ENCODE measurements at places on chromosomes 7 and 10.

DNA sequence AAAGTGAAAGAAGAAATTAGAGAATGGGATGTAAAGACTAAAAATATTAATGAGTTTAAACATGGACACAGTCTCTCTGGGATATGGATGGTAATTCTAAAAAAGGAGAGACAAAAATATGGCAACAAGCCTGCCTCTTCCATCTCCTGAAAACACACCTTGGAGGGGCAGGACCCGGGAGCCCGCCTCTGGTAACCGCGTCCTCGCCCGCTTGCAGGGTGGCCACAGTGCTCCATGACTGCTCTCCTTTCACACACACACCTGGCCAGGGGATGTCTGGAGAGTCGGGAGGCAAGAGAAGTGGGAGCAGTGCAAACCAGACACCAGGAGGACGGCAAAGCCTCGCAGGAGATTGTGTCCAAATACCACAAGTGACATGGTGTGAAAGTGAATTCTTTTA, 166.3 kb downstream of the ZMYND11 start:
- no peak for DNase-seq

DNA sequence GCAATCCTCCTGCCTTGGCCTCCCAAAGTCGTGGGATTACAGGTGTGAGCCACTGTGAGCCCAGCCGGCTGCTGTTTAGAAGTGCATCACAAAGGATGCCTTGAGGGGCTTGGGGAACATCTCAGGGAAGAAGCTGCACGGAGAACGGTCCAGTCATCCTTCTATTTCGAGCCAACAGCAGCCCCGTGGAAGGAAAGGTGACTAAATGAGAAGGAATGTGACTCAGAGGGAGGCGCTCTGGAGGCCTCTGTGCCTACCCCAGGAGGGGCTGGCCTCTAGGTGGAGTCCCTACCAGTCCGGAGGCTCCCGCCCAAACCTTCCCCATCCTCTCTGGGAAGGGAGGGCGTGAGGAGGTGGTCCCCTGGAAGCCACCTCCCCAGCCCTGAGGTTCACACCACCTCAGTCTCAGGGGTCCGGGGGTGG, 76.2 kb downstream of the CTBP2 start:
- no peak for DNase-seq

- peak; percentile 87 for DNase-seq
Measured at GRCh38 chr10:88991161-88991898, 732 bp downstream of the FAS start.

- DNase-seq = no peak
Measured at GRCh38 chr10:79219322-79219957, 127.8 kb upstream of the PPIF start.

DNA sequence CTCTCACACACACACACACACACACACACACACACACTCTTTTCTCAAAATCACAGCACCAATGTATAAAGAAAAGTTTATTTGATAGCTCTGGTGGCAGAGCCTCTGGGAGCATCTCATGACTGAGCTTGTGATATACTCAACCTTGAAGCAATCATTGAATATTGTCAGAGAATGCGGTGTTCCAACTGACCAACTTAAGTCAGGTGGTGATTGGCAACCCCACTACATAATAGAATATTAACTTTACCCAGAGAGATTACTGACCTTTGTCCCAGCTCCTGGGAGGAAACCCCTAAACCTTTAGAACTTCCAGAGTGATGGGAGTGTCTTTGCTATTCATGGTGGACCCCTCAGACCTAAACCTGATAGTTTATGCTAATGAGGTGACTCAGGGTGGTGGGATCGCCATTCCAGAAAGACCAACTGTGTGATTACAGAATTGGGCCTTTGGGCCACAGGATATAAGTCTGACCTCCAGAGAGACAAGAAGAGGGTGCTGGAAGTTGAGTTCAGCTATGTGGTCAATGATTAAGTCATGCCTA, 143.1 kb downstream of the OTUD1 start:
- DNase-seq = no peak

- DNase-seq = peak; percentile 83
Measured at GRCh38 chr7:128387216-128388144, 22.3 kb downstream of the IMPDH1 start.

GRCh38 chr7:29548823-29549222, 14.8 kb upstream of the PRR15 start:
- DNase-seq = no peak

GRCh38 chr10:17059197-17059688, 70.4 kb downstream of the CUBN start:
- DNase-seq = no peak

DNA sequence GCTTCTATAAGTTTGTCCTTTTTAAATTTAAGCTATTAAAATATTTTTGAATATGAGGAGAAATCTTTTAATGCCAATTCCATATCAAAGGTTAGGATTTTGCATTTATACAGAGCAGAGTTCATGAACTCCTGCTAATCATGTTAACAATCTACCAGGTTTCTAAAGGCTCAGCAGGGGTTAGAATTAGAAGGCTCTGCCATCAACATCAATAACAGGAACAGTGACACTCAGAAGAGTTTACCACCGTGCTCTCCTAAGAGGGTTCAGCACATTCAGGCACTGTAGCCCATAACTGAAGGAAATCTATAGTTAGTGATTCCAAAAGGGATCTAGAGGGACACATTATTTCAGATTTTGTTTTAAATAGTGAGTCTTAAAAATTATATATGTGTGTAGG, 100.1 kb downstream of the HOXA1 start:
- no peak for DNase-seq

- DNase-seq = no peak
Measured at GRCh38 chr7:55970978-55971377, 6.6 kb downstream of the NIPSNAP2 start.

- no peak for DNase-seq
Measured at GRCh38 chr7:12610899-12611298, 40.4 kb downstream of the SCIN start.

DNA sequence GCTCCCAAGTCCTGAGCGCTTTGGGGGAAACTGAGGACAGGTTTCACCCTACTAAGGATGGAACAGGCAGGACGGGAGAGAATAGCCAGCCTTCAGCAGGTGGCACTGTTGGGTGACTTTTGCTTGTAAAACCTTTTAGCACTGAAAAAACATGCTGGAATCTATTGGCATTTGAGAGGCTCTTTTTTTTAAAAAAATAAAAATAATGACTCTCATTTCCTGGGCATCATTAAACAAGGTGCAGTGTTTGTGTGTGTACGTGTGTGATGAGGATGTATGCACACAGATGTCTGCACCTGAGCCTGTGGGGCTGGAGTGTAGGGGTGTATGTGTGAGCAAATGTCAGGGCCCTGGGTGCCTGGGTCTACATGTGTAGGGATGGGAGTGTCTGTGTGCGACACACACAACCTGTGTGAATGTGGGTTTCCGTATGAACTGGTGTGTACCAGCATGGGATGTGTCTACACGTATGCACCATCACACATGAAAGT, 177.9 kb downstream of the RPS24 start:
- DNase-seq = peak; percentile 26

DNA sequence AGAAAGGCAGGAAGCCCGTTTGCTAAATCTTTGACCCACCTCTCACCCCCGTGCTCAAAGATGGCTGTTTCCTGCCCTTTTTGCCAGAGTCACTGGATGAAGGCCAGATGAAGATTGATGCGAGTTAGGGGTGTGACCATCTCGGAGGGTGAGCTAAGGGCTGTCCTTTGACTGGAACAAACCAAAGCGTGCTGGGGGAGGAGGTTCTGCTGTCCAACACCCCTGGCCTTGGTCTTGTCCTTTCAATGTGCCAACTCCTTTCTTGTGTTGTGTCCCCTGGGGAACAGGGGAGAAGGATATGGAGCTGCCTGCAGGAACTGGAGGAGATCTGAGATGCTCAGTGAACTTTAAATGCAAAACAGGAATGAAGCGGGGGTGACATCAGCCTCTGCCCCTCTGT, 90.3 kb upstream of the ADAM12 start:
- DNase-seq = no peak

DNA sequence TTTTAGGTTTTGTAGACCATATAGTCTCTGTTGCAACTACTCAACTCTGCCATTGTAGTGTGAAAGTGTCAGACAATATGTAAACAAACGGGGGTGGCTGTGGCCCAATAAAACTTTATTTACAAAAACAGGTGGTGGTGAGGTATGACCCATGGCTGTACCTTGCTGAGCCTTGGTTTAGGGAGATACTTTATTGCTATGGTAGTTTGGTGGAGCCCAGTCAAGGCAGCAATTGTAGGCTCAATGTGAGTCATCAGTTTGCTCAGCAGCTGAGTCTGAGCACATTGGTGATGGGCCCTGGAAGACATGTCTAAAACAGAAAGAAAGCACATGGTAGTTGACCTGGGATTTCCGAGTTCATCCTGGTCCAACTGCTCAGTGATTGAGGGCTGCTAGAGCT, 242.5 kb downstream of the REEP3 start:
- no peak for DNase-seq

- DNase-seq = no peak
Measured at GRCh38 chr7:149728491-149729375, 44.7 kb downstream of the ZNF467 start.

DNA sequence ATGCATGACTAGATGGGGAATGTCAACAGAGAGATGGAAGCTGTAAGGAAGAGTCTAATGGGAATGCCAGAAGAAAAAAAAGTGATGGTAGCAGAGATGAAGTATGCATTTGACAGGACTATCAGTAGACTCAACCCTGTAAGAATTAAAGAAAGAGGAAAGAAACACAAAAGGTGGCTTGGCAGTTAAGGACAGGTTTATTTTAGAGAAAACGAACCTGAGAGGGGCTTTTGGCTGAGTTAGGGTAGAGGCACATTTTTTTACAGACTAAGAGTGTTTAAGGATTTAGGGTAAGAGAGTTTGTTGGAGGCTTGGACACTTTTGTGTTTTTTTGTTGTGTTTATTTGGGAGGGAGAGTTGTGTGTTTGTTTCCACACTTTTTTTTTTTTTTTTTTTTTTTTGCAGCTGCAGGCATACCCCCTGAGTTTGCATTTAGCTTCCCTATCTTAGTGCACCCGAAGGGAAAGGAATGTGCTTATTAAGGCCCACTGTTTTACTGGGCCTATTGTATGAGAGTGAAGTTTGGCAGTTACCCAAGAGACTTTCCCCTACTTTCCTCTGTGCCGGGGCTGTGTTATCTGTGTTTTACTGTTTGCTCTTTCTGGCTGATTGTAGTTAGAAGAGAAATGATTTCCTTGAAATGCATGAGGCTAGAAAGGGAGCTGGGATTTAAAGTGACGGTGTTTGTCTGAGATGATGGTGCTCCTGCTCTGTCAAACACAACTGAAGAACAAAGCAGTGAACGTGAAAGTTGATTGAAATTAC, 32.0 kb downstream of the NPVF start:
- DNase-seq = no peak

DNA sequence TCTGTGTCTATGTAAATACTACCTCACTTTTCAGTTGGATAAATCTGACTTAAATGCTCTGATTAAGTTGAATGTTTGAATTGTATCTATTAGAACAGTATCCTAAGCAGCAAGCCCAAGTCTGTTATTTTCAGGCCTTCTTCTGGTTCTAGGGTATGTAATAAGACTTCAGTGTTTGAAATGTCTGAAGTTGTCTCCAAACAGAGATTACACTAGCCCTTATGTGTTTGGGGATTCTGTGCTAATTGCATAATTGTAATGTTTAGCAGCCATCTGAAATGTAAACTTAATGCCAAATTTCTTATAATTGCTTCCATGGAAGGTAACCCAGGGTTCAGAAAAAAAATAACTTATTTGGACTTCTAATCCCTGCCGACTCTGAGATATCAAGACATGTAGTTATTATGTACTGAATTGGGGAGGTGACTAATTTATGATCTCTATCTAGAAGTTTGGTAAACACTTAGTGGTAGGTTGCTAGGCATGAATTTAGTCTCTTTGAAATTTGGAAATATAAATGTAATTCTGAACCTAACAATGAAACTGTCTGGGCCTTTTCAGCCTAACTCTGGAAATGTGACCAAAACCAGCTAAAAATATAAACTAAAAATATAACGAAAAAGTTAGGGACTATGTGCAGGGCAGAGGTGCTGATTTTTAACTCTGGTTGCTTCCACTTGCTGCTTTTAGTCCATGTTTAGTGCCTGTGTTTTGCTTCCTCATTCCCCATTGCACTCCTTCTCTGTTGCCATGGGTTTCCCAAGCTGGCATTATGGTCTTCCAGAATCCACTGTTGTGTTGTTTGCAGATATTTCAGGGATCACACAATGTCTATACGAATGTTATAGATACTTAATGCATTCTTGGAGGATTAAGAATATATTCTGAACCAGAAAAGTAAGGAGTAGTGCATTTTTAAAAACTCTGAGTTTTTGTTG, 54.8 kb downstream of the MCU start:
- DNase-seq = no peak

- DNase-seq = no peak
Measured at GRCh38 chr10:101043363-101043707, 12.3 kb downstream of the SFXN3 start.

- no peak for DNase-seq
Measured at GRCh38 chr7:155058896-155059295, 11.2 kb upstream of the HTR5A start.

GRCh38 chr10:93812659-93813338, 55.1 kb downstream of the LGI1 start:
- DNase-seq = no peak

DNA sequence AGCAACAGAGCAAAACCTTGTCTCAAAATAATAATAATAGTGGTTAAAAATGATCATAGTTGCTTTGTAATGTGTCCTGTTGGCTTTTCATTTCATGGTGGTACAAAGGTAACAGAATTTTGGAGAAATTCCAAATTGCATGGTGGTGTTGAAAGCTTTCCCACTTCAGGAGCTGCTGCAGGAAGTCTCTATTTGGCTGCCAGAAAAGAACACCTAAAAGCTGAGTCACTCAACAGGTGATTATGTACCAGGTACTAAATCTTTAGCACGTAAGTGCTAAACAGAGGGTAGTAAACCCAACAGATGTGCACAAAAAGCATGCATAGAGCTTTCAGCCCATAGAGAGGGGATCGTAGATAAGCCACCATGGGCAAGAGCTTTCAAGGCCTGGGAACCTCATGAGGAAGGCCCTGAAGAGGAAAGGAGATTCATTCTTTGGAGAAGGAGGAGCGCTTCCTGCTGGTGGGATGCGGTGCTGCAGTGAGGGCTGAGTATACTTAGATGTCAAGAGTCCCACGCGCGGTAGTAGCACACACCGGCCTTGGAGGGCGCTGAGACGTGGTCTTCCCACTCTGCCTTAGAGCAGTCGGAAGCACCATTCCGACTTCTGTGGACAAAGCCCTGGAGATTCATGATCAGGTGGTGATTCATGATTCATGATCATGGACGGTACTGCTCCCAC, 118.7 kb downstream of the RALA start:
- peak; percentile 72 for DNase-seq

GRCh38 chr10:118374404-118374803, 32.3 kb upstream of the FAM204A start:
- DNase-seq = no peak

- no peak for DNase-seq
Measured at GRCh38 chr10:51129946-51130544, 55.8 kb downstream of the PRKG1 start.
